Daoy (cell line): ENCODE measurements at places on chromosomes 3 and 15. TPM values are rescaled to one million over a fixed set of nuclear protein-coding genes. Genes with fewer than 3 reads are reported as not detected.

SLC15A2 gene
- total RNA-seq, result 0.15 and 0.17 TPM in 2 replicates

MYLK gene
- total RNA-seq, result 48.9 and 52.7 TPM in 2 replicates

GTF2E1 gene
- 22.2 and 23.4 TPM in 2 replicates for total RNA-seq

KLHL40 gene
- total RNA-seq, result not detected in 2 replicates

POTEB2 gene
- not detected in 2 replicates for total RNA-seq

CHRM5 gene
- 0.36 TPM in 1 of 2 replicates, not detected in the other for total RNA-seq

GABRR3 gene
- not detected in 2 replicates for total RNA-seq

GXYLT2 gene
- total RNA-seq, result 3.7 and 6.7 TPM in 2 replicates

MRPS25 gene
- 19.4 and 26.2 TPM in 2 replicates for total RNA-seq

CCR8 gene
- total RNA-seq, result not detected in 2 replicates

CRYGS gene
- total RNA-seq, result 0.51 and 2.6 TPM in 2 replicates

GREM1 gene
- total RNA-seq, result 34.4 and 35.3 TPM in 2 replicates

BTLA gene
- not detected in 2 replicates for total RNA-seq

TMEM207 gene
- not detected in 2 replicates for total RNA-seq

KLHL25 gene
- 2.8 and 4.1 TPM in 2 replicates for total RNA-seq

SLC41A3 gene
- total RNA-seq, result 20.7 and 30.6 TPM in 2 replicates

RFX7 gene
- 2.6 and 3.2 TPM in 2 replicates for total RNA-seq

TUSC7 gene
- not detected in 2 replicates for total RNA-seq

CCR9 gene
- not detected in 2 replicates for total RNA-seq

EFHB gene
- total RNA-seq, result 0.65 TPM in 1 of 2 replicates, not detected in the other

NRROS gene
- 2.1 and 2.5 TPM in 2 replicates for total RNA-seq

AQP9 gene
- total RNA-seq, result not detected in 2 replicates

LYZL4 gene
- 0.23 TPM in 1 of 2 replicates, not detected in the other for total RNA-seq

SENP2 gene
- 33.1 and 35.0 TPM in 2 replicates for total RNA-seq

THRB gene
- 0.15 and 0.86 TPM in 2 replicates for total RNA-seq

SERPINI1 gene
- 0.86 and 7.7 TPM in 2 replicates for total RNA-seq

GOLGA6D gene
- not detected in 2 replicates for total RNA-seq

TEX9 gene
- 7.3 and 13.5 TPM in 2 replicates for total RNA-seq

ATP13A4 gene
- total RNA-seq, result not detected in 2 replicates

CDCP1 gene
- total RNA-seq, result 12.9 and 20.6 TPM in 2 replicates

NOX5 gene
- not detected in 2 replicates for total RNA-seq

CYB561D2 gene
- 25.3 and 28.3 TPM in 2 replicates for total RNA-seq

NSUN3 gene
- 7.2 and 11.2 TPM in 2 replicates for total RNA-seq

LRTM1 gene
- total RNA-seq, result not detected in 2 replicates

TMEM158 gene
- total RNA-seq, result 3.6 and 4.9 TPM in 2 replicates
